ENCODE measurements at places on chromosomes 7 and 10.
A peak's percentile ranks its signal among the peaks of the same experiment; 100 is the strongest.

- DNase-seq: peak; percentile 66
These were observed 57.1 kb upstream of the ABLIM1 start for GRCh38 chr10:114715171-114715670.

DNA sequence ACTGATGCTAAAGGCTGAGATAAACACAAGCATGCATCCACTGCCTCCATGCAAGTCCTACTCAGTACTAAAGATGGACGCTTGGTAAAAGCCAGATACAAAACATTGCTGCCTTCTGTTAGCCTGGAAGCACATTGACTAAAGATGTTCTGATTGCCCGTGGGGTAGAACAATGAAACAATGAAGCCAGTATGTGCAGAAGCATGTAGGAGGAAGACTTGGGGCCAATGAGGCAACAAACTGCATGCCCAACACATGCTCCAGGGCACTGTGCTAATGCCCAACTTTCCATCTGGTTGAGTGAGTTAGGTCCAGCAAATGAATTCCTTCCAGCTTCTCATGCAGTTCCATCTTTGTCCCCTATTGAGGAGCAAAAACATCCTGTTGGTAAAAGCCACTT is 1245.5 kb downstream of the GATA3 start:
- no peak for DNase-seq

GRCh38 chr7:84258628-84259027 is 64.0 kb upstream of the SEMA3A start:
- peak; percentile 91 for DNase-seq

GRCh38 chr10:114631666-114632417 is 26.2 kb downstream of the ABLIM1 start:
- DNase-seq: no peak

GRCh38 chr7:38893061-38893460 is 15.9 kb downstream of the VPS41 start:
- DNase-seq: peak; percentile 48

GRCh38 chr7:141359262-141359661 is 191.9 kb upstream of the AGK start:
- DNase-seq: no peak

DNA sequence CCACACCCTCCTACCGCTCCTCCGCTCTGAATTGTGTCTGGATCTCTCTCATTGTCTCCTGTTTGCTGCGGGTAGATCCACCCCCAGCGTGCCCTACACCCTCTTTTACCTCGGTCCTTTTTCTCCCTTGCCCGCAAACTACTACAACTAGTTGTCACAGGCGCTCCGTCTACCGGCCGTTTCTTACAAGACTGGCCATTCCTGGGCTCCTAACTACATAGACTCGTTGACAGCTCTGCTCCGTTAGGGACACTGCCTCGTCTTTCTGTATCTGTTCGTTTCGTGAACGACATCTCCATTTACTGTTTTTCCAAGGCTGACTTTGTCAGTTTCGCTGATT is 786 bp downstream of the TAF3 start:
- DNase-seq: peak; percentile 25

GRCh38 chr10:47295411-47295810 is 4.6 kb upstream of the GDF10 start:
- DNase-seq: no peak

DNA sequence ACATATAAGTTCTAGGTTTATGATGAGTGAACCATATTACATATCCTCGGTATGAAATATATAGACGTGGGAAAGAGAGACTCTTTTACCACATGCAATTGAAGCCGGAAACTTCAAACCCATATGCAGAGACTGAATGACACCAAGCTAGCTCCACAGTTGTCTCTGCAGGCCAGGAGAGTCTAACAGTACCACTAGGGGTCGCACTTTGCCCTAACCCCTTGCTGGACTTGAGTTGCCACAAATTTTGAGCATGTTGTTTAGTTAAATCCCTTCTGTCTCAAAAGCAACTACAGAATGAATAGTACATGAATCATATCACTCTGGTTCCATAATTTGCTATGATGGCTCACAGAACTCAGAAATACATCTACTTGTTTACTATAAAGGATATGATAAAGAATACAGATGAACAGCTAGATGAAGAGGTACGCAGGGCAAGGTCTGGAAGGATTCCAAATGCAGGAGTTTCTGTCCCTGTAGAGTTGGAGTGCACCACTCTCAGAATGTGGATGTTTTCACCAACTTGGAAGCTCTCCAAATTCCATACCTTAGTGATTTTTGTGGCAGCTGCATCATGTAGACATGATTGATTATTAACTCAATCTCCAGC is 112.4 kb upstream of the YAE1 start:
- peak; percentile 55 for DNase-seq

DNA sequence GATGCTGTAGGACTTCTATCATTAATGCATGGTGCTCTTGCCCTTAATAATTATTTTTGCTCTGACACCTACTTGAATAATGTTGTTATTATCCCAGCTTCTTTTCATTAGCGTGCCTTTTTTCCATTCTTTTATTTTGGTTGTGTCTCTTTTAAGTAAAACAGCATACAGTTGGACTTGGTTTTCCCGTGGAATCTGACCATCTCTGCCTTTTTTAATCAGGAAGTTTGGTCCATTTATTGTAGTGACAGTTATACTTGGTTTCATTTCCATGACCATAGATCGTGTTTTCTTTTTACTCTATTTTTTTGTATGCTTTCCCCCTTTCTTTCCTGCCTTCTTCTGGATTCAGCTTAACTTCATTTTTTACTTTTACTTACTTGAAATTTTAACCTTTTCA is 4.6 kb downstream of the PAPOLB start:
- no peak for DNase-seq

- DNase-seq: no peak
These were observed 143.1 kb downstream of the ZNF365 start for GRCh38 chr10:62517252-62517651.

GRCh38 chr10:13973742-13974141 is 357.0 kb downstream of the FRMD4A start:
- DNase-seq: peak; percentile 89

DNA sequence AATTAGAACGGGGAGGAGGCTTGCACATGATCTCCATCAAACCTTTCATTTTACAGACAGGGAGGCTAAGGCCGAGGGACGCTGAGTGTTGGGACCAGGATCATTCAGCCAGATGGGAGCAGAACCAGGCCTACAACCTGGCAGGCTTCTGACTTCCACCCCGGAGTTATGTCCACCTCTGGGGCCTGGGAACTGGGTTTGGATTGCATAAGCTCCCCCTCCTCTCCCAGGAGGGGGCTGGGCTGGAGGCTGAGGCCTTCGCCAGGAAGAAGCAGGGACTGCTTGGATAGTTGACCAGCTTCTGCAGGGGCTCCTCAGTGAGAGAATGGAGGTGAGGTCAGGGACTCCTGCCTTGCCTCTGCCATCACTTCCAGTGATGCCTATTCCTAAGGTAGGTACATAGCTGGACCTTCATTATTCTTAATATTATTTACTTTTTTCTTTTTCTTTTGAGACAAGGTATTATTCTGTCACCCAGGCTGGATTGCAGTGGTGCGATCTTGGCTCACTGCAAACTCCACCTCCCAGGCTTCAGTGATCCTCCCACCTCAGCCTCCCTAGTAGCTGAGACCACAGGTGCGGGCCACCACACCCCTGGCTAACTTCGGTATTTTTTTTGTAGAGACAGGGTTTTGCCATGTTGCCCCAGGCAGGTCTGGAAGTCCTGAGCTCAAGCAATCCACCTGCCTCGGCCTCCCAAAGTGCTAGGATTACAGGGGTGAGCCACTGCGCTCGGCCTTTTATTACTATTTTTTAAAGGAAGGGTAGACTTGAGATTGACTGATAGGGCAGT is 1.3 kb downstream of the SNX10 start:
- DNase-seq: no peak

Measured in fibroblast of upper back skin (primary cell).